Neural progenitor cell (in vitro differentiated cells): ENCODE measurements at places on chromosomes 12 and 14. TPM values are rescaled to one million over a fixed set of nuclear protein-coding genes. Genes with fewer than 3 reads are reported as not detected.

OR4E2 gene
- total RNA-seq = not detected in 2 replicates

CCDC60 gene
- total RNA-seq = 0.28 and 4.6 TPM in 2 replicates

SERPINA6 gene
- total RNA-seq = not detected in 2 replicates

PTCSC3 gene
- total RNA-seq = not detected in 2 replicates

LYZ gene
- 0.68 TPM in 1 of 2 replicates, not detected in the other for total RNA-seq

GPR68 gene
- 0.84 TPM in 1 of 2 replicates, not detected in the other for total RNA-seq

- H3K4me1 ChIP-seq = no peaks in the 10 kb centered on the region
- no peak for DNase-seq
- H3K4me3 ChIP-seq = no peak overlapping the region
- no peaks in the 10 kb centered on the region for H3K27me3 ChIP-seq
Measured at GRCh38 chr12:99700032-99700431, 52.5 kb downstream of the GARIN6 start.

DNA sequence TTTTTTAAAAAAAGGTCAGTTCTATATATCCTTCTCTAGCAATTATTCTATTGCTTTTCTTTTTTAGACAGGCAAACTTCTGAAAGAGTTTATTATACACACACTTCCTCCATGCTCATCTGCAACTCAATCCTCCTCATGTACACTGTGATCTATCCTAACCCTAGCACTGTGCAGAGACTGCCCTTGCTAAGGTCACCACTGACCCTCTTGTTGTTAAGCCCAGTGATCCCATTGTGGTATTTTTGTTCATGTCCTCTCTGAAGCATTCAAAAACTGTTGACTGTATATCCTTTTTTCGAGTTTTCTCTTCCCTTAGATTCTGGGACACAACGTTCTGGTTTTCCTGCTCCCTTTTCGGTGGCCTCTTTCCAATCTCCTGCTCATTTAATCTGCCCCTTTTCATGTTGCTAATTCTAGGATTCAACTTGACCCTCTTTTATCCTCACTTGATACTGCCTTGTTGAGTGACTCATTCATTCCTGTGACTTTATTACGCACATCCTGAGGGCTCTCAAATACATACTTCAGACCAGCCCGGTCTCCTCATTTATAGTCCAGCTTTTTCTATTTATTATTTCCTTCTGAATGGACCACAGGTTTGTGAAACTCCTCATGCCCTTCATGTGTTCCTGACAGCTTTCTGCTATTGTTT, 53.9 kb upstream of the PTPRB start:
- no peaks in the 10 kb centered on the region for H3K4me1 ChIP-seq
- no peak overlapping the region for H3K27ac ChIP-seq
- no peaks in the 10 kb centered on the region for H3K36me3 ChIP-seq
- no peaks in the 10 kb centered on the region for H3K27me3 ChIP-seq
- DNase-seq = no peak

DNA sequence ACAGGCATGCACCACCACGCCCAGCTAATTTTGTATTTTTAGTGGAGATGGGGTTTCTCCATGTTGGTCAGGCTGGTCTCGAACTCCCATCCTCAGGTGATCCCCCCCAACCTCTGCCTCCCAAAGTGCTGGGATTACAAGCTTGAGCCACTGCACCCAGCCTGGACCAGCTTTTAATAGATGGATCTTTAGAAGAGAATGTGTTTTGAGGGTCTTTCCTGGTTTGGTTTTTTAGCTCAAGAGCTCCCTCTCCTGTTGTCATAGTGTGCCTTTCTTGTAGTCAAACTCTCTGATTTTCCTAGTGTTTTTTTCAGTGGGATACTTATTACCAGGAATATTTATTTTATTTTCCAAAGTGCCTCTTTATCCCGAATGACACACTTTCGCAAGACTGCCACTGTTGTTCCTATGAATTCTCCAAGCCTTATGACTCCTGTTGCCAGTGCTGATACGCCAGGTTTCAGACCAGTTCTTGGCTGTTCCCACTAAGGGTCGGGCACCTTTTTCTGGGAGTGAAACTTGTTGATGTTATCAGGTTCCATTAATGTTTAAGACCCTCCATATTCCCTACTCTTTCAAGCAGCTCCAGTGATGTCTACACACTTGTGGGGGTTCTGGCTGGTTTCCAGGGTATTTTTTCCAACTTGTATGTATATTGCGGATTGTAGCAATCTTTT, 31.5 kb upstream of the LIMA1 start:
- no peak overlapping the region for H3K27ac ChIP-seq
- DNase-seq = peak; percentile 64
- H3K4me3 ChIP-seq = no peak overlapping the region

DNA sequence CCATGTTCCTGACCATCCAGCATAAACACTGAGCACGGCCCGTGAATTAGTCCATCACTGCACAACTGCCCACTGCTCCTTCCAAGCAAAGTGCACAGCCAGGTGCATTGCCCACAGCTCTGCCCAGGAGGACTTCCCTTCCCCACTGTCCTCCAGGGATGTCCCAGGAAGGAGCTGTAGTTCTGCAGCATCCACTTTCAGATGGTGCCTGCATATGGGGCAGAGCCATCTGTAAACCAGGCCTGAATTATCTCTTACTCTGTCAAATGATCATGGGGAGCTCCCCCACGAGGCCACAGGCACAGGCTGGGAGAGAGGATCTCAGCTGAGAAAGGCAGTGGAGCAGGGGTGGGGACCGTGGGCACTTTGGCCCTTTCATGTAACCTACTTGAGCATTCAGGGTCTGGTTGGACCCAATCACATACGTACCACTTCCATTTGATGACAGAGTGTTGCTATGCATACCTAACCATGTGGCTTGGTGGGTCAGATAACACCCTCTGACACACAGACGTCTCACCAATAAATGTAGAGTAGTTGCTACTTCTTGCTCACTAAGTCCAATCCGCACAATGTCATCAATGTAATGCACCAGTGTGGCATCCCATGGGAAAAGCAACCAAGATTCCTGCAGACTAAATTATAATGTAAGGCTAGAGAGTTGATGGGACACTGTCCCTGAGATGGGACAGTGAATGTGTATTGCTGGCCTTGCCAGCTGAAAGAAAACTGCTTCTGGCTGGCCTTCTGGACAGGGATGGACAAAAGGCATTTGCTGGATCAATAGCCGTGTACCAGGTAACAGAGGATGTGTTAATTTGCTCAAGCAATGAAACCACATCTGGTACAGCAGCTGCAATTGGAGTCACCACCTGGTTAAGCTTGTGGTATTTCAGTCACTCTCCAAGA, 113.8 kb upstream of the C14orf180 start:
- peaks cover 8% of the 10 kb centered on the region for H3K4me1 ChIP-seq
- no peaks in the 10 kb centered on the region for H3K36me3 ChIP-seq
- DNase-seq = no peak

- no peaks in the 10 kb centered on the region for H3K4me1 ChIP-seq
- no peaks in the 10 kb centered on the region for H3K27me3 ChIP-seq
- no peak overlapping the region for H3K27ac ChIP-seq
- no peaks in the 10 kb centered on the region for H3K36me3 ChIP-seq
- no peak overlapping the region for H3K4me3 ChIP-seq
Measured at GRCh38 chr12:58298803-58299202, 357.4 kb downstream of the ATP23 start.

DNA sequence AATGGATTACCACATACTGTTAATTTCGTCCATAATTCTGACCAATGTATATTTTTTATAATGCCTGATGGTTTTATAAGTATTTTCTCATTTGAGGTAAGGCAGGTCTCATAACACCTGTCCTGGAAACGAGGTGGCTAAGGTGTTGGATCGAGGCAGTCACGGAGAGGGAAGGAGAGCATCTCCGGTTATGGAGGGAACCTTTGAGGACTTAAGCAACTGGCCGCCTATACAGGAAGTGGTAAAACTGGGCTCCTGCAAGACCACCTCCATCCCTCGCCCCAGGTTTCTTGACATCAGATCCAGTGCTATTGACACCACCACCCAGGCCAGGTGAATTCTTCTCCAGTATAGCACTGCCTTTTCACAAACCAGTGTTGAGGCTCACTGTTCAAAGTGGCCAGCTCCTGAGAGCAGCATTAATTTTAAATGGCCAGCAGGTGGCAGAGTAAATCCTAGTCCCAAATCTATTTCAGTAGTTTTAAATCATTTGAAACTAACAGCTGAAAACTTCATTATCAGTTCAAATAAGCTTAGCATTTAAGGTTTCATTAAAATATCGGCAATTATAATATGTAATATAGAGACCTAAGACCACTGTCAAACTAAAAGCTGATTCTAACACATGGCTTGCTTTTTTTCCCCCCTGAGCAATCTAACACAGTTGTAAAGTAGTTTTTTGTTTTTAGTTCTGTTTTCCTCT, 100.8 kb downstream of the PPM1A start:
- DNase-seq = peak; percentile 75
- no peaks in the 10 kb centered on the region for H3K36me3 ChIP-seq
- H3K4me3 ChIP-seq = peak overlapping the region; percentile 21
- H3K27me3 ChIP-seq = peaks cover 11% of the 10 kb centered on the region

DNA sequence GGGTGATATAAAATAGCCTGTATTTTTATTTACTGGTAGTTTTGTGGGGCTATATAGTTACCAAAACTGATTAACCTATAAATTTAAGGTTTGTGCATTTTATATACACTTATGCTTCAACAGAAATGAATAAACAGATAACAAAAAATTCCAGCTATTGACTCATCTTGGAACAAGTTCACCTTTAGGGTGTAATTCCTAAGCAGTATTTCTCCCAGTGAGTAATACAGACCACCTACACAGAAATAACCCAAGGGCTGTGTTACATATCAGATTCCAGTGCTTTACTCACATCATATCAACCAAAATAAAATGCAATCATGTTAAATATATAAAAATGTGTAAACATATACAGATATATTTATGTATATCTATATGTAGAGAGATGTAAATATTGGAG, 345.6 kb downstream of the ADAMTS20 start:
- no peaks in the 10 kb centered on the region for H3K27me3 ChIP-seq
- H3K36me3 ChIP-seq = no peaks in the 10 kb centered on the region
- H3K27ac ChIP-seq = no peak overlapping the region
- DNase-seq = no peak

- H3K4me1 ChIP-seq = peaks cover 66% of the 10 kb centered on the region
- peak; percentile 55 for DNase-seq
- peaks cover 18% of the 10 kb centered on the region for H3K27me3 ChIP-seq
- H3K27ac ChIP-seq = peak overlapping the region; percentile 79
- no peak overlapping the region for H3K4me3 ChIP-seq
Measured at GRCh38 chr14:100723830-100724437, 2.8 kb upstream of the DLK1 start.

DNA sequence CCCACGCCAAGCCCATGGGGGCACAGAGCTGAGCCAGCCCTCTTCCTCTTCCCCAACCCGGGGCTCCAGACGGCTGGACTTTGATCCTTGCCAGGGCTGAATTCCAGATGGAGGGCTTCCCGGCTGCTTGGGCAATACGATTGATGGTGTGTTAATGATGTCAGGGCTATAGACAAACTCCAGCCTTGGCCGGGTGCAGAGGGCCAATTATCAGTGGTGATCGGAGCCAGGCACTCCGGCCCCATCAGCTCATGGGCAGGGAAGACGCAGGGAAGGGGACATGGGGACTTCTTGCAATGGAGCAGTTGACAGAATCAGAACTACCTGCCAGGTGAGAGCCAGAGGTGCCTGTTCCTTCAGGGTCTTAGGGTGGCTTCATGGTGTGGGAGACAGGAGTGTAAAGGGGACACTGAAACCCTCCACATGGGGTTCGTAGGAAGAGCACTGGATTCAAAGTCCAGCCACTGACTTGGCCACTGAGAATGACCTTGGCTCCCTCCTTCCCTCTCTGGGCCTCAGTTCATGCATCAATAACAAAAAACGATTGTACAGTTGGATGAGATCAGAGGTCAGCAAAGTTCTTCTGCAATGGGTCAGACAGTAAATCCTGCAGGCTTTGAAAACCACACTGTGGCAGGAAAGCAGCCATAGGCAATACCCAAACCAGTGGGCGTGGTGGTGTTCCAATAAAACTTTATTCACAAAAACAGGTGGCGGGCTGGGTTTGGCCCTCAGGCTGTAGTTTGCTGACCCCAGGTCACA, 333.7 kb downstream of the MED13L start:
- DNase-seq = no peak
- H3K27ac ChIP-seq = no peak overlapping the region
- no peaks in the 10 kb centered on the region for H3K36me3 ChIP-seq
- no peaks in the 10 kb centered on the region for H3K27me3 ChIP-seq

DNA sequence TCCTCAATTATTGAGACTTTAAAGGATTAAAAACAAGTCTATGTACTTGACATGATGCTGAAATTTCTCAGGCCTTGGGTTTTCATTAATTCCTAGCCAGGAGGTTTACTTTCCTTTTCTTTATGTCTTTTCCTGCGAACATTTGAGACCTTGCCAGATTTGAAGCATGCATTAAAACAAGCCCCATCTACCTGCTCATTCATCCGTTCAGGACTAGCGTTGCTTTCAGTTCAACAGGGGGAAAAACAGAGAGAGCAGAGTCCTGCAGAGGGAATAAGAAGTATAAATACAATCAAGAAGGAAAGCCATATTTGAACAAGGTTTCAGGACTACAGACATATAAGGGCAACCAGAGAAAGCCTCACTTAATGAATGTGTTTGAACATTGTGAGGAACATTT, 542.4 kb downstream of the DIO2 start:
- no peaks in the 10 kb centered on the region for H3K36me3 ChIP-seq
- no peak overlapping the region for H3K27ac ChIP-seq
- no peaks in the 10 kb centered on the region for H3K27me3 ChIP-seq
- no peak for DNase-seq
